ENCODE measurements at places on chromosomes 11 and 22.

- no peak for DNase-seq
Measured at GRCh38 chr11:1946812-1947484, at the start of gene MRPL23. MRPL23 (plus strand) TSS chr11:1947332; CDS start chr11:1947363, 31 bp downstream.

- no peak for DNase-seq
Measured at GRCh38 chr22:25402160-25402500, 162.3 kb upstream of the GRK3 start.

DNA sequence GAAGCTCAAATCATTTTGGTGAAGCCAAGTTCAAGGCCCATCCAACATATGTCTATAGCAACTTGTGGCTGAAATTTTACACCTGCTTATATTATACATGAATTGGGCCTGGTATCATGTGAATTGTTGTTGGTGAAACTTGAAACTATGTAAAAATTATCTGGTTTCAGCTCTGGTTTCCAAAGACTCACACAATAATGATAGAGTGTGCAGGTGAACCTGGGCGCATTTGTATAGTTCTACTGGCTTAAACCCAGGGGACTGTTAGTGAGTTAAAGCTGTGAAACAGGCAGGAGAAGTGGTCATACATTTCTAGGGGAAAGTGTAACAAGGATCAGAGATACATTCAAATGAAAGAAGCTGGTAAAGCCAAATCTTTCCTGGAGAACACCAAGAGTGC is 627.3 kb downstream of the METTL15 start:
- DNase-seq, result no peak

GRCh38 chr22:46674367-46674781 is 54.2 kb downstream of the GRAMD4 start:
- peak; percentile 98 for DNase-seq

DNA sequence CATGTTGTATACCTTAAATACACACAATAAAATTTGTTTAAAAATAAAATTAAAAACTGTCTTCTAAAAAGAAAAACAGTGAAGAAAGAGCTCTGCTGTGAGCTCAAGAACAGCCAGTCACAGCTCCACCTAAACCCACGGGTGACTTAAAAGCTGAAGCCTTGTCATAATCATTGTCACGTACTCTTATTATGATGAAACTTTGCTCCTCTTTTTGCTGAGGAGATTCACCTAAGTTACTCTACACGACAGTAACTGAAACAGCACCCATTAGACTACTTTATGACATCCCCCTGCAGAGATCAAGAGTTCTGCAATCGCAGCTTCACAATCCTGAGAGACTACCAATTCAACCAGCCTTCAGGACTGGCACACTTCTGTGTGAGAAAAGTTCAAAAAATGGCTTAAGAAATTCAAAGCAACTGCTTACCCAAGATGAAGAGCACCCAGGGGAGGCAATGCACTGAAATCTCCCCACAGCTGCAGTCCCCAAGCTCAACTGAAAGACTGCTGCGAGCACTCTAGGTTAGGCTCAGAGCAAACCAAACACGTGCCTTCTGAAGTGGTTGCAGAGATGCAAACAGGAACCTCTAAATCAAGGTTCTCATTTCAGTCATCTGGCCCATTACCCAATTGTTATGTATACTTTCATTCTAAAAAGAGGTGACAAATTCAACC is at the start of gene JAML:
JAML (minus strand) TSS at position 501 of the 678 bp plus-strand sequence. CDS start 10,145 bp downstream, outside the sequence.
- DNase-seq, result peak; percentile 81

- no peak for DNase-seq
Measured at GRCh38 chr11:41446107-41446506, 13.3 kb downstream of the LRRC4C start.
